ENCODE measurements at places on chromosomes 2 and 18.

DNA sequence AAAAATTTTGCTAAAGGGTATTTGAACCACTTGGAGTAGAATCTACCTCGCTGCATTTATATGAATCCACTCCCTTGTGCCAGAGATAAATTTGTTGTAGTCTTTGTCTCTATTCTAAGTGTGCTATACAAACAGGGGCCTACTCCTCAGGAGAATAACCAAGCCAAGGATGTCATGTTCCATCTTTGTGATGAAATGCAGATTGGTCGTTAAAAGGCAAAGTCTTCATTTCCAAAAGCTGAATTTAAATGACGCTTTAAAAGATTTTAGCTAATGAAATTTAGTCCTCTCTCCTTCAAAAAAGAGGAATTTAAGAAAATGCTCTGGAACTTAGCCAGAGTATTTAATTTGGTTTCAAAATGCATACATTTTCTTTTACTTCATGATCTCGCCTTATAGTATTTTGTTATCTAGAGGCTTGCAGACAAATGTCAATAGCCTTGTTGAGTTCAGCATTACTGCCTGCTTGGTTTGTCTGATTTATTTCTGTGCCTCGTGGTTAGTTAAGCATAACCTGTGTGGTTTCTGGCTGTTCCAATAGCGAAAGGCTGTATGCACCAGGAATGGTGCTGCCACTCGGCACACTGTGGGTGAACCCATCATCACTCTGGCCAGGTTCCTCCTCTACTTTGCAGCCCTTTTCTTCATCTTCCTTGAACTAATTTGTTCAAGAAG, 417.6 kb downstream of the ZNF521 start:
- DNase-seq: no peak

DNA sequence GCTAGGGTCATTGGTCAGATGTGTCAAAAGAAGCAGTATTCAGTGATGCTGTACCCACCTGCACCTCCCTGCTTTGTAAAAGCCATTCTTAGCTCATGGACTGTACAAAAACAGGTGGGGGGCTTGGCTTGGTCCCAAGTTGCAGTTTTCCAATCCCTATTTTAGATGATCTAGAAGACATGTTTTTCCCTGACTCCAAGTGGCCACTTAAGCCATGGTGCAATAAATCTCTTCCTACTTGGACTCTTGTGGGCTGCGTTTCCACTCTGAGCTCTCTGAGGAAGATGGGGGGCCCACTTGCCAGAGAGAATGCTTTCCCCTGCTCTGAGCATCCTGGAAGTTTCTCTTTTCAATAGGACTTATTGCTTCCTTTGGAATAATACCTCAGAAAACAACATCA, 57.0 kb upstream of the SPP2 start:
- no peak for DNase-seq

- DNase-seq: peak; percentile 80
Observed at GRCh38 chr2:186576614-186577013, 13.2 kb upstream of the ITGAV start.

GRCh38 chr2:66156171-66156570, 278.8 kb upstream of the MEIS1 start:
- DNase-seq: no peak

DNA sequence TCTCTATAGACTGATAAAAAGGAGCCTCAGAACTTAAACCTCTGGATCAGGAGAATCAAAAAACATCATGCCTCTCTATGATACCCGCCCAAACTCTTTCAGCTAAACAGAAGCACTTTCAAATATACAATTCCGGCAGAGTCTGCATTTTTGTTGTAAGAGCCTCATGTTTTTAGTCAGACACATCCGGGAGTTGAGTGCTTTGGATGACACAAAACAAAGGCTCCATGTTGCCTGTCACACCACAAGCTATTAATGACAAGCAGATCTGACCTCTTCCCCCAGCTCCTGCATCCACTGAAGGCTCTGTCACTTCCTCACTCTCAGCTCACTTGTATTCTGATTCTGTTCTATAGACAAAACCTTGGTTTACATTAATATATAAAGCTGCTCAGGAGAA, 33.2 kb downstream of the SLC38A11 start:
- DNase-seq: no peak

DNA sequence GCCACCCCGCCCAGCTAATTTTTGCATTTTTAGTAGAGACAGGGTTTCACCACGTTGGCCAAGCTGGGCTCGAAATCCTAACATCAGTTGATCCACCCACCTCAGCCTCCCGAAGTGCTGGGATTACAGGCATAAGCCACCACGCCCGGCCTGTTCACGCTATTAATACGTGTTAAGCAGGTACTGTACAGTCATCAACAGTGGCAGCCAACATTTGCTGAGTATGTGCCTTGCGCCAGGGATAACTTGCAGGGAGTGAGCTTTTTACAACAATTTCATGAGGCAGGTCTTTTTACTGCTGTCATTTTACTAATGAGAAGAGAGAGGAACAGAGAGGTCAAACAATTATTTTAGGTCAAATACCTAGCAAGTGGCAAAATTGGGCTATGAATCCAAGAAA, 115.2 kb downstream of the AP1S3 start:
- DNase-seq: no peak

DNA sequence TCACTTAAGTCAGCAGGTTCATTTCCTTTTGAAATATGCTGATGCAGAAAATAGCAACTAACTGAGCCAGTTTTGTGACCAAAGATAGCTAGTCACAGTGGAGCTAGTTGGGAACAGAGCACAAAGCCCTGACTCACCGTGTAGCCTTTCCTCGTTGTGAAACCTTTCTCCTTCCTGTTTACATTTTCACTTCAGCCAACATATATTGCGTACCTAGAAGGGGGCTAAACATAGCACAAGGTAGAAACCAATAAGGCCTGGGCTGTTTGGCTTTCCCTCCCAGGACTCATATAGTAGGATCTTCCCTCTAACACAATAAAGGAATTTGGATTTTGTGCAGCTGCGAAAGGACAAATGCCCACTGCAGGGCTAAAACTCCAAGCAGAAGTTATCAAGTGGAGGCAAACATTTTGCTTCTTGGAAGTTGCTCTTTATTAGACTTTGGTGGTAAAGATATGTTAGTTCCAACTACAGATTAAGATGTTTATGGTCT, 24.5 kb upstream of the LPIN2 start:
- DNase-seq: no peak

GRCh38 chr2:205333351-205333750, 348.9 kb upstream of the NRP2 start:
- no peak for DNase-seq

DNA sequence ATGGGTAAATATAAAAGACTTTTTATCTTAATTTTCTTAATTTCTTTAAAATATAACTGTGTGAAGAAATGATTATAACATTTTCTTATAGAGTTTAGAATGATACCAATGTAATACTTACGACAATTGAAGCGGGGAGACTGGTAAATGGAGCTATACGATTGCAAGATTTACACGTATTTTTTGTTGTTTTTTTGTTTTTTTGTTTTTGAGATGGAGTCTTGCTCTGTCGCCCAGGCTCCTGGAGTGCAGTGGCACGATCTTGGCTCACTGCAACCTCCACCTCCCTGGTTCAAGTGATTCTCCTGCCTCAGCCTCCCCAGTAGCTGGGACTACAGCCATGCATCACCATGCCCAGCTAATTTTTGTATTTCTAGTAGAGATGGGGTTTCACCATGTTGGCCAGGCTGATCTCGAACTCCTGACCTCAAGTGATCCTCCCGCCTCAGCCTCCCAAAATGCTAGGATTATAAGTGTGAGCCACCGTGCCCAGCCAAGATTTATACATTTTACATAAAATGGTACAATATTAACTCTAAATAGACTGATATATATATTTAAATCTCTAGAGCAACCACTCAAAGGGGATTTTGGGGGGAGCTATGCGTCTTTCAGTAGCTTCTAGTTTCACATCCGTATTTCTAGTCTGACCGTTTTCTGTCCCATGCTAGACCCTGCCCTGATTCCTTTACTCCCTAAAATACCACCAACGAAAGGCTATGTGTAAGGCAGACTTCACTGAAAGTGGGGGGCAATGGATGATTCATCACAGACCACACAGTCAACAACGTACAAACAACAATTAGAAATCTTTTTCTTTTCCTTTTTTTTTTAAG, 28.2 kb upstream of the ATG16L1 start:
- DNase-seq: no peak

GRCh38 chr2:86397986-86398385, 43.2 kb upstream of the KDM3A start:
- DNase-seq: no peak

DNA sequence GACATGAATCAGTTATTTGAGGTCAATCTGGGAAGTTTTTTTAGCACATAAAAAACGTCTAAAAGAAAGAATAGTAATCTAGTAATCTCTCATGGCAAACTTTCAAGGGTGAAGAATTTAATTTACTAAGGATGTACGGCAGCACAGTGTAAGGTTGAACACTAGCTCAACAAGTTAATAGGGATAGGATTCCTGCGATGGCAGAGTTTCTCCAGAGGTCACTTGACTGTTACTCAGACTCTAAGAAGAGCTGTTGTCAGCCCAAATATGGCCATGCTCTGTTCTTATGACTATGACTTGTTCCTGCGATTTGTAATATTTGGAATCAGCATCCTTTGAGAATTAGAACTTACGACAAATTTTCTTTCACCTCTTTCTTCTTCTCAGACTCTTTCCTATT, 553.3 kb upstream of the TNP1 start:
- DNase-seq: no peak

DNA sequence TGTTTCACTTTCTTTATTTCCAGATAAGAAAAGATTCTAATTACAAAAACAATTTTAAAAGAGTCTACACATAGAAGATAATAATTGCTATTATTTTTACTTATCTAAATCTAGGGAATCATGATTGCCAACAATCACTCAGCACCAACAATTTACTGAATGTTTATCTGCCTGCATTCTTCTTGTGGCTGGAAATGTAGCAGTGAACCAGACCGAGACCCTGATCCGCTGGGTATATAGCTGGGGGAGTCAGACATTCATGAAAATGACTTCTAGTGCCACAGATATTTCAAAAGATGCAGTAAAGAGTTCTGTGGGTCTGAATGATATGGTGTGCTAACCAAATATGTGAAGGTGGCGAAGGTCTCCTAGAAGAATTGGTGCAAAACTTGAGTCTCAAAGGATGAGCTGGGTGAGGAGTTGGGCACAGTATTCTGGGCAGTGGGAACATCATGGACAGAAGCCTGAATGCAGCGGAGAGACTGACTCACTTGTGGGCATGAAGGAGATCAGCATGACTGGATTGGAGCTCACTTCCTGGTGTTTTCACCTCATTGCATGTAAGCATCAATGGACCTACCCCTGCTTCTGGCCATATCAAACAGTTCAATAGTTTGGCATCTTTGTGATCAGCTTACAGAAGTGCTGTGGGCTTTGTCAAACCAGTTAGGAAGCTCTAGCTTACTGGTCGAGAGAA, 26.1 kb upstream of the FN1 start:
- DNase-seq: no peak

- DNase-seq: no peak
Observed at GRCh38 chr2:205117125-205117524, 565.2 kb upstream of the NRP2 start.

GRCh38 chr2:27127883-27128667, 4.5 kb downstream of the ABHD1 start:
- DNase-seq: no peak

GRCh38 chr2:218398437-218399390, 954 bp upstream of the CTDSP1 start:
- DNase-seq: peak; percentile 85

GRCh38 chr2:150911766-150912280, 349.8 kb downstream of the RBM43 start:
- DNase-seq: peak; percentile 60

DNA sequence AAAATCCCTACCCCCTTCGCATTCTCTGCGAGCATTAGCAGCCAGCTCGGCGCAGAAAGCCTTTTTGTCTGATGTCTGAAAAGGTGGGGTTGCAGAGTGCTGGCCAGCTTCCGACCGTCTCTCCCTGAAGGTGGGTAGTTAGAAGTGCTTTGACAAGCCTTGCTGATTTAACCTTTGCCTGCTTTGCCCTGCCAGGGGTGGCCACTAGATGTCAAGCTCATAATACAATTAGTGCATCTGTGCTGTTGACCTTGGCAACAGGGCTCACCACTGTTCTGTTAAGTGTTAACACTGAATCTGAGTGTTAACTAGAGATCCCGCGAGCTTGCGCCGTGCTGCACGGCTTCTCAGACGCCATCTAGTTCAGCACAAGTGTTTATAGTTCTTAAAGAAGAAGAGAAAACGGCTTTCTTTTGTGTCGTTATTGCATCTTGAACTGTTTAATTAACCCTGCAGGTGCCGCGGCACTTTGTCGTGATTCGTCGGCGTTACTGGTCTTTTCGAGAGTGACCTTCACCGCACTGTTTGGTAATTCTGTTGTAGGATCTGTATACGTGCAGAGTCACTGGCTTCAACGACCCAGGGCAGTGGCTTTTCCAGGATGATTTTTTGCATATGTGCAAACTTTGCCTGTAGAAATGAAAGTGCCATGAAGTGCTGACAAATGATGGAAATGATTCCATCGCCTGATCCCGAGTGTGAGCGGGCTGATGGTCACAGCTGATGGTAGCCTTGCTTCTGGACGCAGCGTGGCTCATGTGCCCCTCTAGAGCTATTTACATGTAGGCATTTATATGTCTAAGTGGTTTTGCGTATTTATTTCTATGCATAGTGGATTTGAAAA, 5.5 kb downstream of the SALL3 start:
- no peak for DNase-seq

GRCh38 chr2:235643680-235644511, 150.1 kb downstream of the AGAP1 start:
- DNase-seq: no peak

DNA sequence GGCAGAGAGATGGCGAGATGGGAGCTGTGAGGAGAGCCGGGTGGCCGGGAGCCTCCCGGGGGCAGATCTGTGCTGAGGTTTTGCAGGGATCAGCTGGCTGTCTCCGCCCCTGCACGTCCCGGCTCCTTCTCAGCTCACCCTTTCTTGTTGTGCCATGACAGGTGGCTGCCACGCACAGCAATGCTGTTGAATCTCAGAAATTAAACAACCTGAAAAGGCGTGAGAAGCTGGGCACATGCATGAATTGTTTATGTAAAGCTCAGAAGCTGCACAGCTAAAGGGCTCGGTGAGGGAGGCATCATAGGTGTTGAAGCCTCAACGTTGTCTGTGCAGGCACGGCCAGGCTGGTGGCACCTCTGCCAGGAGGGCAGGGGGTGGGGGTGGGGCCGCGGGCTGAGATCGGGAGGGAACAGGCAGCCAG, 858 bp upstream of the RTP5 start:
- DNase-seq: no peak

GRCh38 chr2:220458051-220458450, 830.6 kb downstream of the SLC4A3 start:
- no peak for DNase-seq

- peak; percentile 41 for DNase-seq
Observed at GRCh38 chr18:13217971-13218367, 591 bp upstream of the LDLRAD4 start.

GRCh38 chr2:176098366-176099158, 1.0 kb upstream of the HOXD12 start:
- no peak for DNase-seq

GRCh38 chr2:150280231-150280630, 207.2 kb downstream of the RND3 start:
- no peak for DNase-seq

- DNase-seq: no peak
Observed at GRCh38 chr18:75502286-75502685, 74.8 kb upstream of the SMIM21 start.
